ENCODE measurements at places on chromosomes 2 and 18.

DNA sequence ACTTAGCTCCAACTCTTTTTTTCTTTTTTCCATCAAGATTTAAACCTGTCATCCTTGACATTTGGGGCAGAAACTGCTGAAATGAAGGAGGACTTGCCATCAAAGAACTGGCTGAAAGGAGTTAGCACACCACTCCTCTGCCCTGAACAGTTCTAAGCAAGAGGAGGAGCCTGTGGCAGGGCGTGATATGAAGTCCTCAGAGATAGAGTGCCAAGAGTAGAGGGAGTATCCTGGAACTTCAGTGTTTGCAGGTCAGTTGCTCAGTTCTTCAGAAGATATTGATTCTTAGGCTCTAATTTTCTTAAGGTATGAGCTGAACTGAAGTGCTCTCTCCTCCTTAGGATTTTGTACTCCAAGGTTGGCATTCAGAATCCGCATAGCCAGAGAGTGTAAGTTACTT lies 15.2 kb downstream of the NABP1 start:
- no peak for DNase-seq

DNA sequence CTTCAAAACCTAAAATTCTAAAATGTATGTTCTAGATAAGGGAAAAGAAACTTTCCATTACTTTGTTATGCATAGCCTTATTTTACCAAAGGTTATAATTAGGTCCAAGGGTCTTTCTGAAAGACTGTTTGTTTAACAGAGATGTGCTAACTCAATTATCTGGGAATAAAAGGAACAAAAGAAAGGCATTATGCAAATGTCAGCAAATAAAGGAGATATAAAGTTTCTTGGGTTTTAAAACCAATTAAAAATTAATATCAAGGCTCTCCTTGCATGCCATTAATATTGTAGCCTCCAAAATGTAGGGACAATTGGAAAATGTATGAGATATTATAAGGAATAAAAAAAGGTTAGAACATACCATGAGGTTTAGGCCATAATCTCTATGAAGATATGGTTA lies 87.8 kb upstream of the DOCK10 start:
- no peak for DNase-seq

DNA sequence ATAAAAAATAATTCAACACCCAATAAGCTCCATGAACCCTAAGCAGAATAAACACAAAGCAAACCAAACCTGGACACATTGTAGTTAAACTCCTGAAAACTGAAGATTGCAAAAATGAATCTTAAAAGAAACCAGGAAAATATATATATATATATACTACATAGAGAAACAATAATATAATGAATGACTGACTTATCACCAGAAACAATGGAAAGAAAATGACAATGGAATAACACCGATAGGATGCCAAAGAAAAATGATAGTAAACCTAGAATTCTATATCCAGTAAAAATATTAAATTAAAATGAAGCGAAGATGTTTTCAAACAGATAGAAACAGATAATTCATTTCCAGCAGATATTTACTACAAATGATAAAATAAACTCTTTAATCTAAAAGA lies 346.9 kb downstream of the IRS1 start:
- no peak for DNase-seq

GRCh38 chr2:151819920-151820319 lies 8.3 kb downstream of the ARL5A start:
- DNase-seq, result no peak

DNA sequence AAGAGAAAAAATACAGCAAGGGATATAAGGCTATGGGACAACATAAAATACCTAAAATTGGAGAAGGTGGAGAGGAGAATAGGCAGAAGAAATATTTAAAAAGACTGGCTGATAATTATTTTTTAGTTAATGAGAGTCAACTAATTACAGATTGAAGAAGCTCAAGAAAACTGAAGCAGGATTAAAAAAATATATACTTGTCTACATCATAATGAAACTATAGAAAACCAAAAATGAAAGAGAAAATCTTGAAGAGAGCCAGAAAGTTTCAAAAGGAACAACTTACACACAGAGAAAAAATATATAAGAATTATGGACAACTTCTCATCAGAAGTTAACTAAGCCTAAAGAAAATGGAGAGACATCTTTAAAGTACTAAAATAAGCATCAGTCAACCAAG lies 62.9 kb upstream of the APCDD1 start:
- DNase-seq, result no peak

- DNase-seq, result no peak
Measured at GRCh38 chr2:95019572-95019971, 5.9 kb upstream of the MAL start.

DNA sequence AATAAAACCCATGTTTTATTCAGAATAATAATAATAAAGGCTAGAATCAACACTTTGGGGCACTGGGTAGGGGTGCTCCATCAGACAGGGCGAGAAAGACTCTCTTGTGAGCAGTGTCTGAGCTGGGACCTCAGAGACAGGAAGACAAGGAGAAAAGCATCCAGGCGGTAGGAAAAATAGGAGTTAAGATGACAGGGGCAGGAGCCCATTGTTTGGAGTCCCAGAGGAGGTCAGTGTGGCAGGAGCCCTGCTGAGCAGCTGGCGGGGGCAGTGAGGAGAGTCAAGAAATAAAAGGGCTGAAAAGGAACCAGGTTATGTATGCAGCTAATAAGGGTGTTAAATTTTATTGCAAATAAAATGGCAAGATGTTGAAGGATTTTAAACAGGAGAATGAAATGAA lies 457.4 kb downstream of the FBXO15 start:
- DNase-seq, result no peak

- DNase-seq, result no peak
Measured at GRCh38 chr2:239194731-239195317, 206.0 kb downstream of the HDAC4 start.

GRCh38 chr2:225030893-225031292 lies 11.4 kb downstream of the DOCK10 start:
- no peak for DNase-seq

DNA sequence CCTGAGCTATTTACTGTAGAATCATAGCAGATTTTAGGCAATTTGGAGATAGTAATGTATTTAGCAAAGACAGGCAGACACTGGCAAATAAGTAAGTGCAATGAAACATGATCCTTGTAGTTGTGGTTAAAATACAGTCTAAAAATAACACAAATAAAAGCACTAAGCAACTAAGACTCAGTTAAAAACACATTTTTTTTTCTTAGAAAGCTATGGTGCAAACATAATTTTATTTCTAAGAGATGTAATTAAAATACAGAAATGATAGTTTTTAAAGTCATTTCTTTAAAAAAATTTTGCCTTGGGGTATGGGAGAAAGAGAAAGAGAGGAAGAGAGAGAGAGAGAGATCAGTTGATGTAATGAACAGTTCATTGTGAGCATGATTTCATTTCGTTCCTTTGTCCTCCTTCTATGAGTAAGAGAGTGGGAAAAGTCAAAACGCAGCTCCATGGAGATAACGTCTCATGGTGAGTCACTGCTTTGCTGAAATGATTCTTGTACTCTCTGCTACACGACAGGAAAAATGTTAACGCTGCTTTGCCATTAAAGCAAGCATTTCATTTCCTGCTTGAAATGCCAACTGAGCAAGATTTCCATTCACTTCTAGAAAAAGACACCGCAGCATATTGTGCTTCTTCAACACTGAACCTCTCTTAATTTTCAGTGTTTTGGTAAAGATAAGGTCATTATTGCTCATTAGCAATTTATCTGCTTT lies 61.3 kb upstream of the PGAP1 start:
- DNase-seq, result peak; percentile 50

GRCh38 chr2:124027182-124027581 lies 2.1 kb downstream of the CNTNAP5 start:
- no peak for DNase-seq

- DNase-seq, result no peak
Measured at GRCh38 chr18:57427429-57428201, 7.6 kb upstream of the ONECUT2 start.

DNA sequence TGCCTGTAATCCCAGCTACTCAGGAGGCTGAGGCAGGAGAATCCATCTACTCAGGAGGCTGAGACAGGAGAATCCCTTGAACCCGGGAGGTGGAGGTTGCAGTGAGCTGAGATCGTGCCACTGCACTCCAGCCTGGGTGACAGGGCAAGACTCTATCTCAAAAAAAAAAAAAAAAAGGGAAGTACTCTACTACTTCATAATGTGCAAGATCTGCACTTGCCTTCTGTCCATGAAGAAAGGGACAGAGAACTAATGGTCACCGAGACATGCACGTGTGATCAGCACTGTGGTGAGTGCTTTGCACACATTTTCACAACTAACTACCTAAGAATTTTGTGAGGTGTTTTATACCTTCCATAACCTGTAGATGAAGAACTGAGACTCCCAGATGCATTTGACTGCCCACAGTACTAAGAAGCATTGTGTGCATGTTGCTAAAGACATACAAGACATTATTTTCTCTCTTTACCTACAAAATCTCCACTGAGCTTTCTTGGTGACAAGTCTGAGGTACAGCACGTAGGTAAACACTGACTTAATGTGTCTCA lies 784.8 kb upstream of the ID2 start:
- DNase-seq, result no peak

DNA sequence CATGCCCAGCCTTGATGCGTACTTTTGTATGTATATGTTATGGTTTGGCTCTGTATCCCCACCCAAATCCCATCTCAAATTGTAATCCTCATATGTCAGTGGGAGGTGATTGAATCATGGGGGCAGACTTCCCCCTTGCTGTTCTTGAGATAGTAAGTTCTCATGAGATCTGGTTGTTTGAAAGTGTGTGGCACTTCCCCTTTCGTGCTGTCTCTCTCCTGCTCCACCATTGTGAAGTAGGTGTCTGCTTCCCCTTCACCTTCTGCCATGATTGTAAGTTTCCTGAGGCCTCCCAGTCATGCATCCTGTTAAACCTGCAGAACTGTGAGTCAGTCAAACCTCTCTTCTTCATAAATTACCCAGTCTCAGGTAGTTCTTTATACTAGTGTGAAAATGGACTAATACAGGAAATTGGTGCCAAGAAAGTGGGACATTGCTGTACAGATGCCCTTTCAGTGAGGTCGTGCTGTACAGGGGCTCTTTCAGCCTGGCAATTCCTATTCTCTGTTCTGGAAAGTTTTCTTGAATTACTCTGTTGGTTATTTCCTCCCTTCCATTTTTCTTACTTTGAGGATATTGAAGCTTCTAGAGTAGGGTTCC lies 38.2 kb downstream of the KCMF1 start:
- no peak for DNase-seq

DNA sequence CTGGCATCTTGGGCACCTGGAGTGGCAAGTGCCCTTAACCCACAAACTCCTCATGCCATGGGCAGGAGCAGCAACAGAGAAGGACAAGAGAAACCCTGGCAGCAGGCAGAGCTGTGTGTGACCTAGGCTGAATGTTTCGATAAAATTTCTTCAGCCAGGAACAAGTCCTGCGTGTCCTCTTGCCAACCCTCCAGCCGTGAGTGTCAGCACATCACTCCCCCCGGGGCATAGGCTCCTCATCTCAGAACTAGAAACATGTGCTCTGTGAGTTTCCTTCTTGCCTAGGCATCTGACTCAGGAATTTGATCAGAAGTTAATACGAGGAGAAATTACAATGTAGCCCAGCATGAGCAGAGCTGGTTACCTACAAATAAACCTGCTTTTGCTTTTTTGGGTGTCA lies 2.2 kb downstream of the ABCG8 start:
- no peak for DNase-seq

DNA sequence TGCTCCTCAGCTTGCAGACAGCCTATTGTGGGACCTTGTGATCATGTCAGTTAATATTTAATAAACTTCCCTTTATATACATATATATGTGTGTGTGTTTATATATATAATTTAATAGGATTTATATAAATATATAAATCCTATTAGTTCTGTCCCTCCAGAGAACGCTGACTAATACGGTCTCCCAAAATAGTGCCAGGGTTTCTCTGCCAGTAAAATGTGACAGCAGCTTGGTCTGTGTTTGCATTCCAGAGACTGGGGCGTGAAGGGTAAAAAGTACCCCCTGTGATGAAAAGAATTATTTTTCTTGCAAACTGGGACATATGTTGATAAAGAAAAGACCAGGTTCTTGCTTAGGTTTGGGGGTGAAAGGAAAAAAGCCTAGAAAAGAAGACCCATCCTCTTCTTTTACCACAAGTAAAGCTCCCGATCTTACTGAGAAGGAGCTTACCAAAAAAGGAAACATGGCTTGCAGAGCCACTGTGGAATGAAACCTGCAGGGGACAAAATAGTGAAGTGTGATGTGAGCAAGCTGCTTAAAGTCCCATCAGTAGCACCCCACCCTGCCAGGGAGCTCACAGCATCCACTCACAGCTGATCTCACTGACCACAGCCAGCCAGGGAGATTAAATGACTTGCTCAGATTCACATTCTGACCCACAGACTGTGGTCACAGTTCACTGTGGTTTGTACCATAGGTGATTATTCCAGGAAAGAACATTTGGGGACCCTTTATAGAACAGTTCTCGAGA lies 110.9 kb upstream of the RMP24 start:
- DNase-seq, result no peak

GRCh38 chr2:121368836-121369235 lies 83.8 kb upstream of the TFCP2L1 start:
- DNase-seq, result no peak

DNA sequence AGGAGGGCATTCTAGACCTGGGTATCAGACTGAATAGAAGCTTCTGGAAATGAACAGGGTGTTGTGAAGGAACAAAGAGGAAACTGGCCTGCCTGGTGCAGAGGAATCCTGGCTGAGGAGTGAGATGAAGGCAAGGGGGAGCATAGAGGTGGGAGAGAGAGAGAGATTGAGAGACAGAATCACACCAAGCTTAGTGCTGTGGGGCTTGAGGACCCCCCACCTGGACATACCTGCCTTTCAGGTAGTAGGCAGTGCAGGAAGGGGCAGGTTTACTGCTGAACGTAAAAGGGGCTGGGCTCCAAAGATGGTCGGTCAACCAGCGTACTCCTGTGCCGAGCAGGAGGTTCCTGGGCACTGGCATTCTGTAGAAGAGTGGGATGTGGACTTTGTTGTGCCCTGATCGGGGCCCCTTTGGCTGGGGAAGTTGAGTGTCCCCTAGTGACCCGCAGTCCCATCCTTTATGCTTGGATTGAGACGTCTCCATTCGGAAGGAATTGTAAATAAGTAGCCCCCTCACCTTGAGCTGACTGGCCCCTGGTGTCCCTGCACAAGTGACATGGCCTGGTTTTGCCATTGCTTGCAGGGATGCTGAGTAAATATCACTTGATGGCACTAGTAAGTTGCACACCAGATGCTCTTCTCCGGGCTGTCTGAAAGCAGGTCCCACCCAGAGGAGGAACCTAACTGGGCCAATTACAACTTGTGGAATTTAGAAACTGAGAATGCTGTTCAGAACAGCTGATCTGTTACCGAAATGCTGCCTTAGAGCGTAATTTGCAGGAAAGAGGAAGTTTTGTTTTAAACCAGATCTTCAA lies 1.4 kb downstream of the UBE2F start:
- DNase-seq, result peak; percentile 50

- DNase-seq, result no peak
Measured at GRCh38 chr2:240670950-240671349, 11.7 kb downstream of the AQP12B start.

GRCh38 chr2:205056151-205056561 lies 510.9 kb downstream of the PARD3B start:
- DNase-seq, result no peak

- no peak for DNase-seq
Measured at GRCh38 chr2:128710242-128710641, 391.6 kb upstream of the HS6ST1 start.
